D341Med (cell line): ENCODE measurements at places on chromosomes 6 and 20.

- no peak for DNase-seq
These were observed 180.0 kb downstream of the KIF16B start for GRCh38 chr20:16393297-16393696.

GRCh38 chr6:17505767-17506280 is 94.3 kb upstream of the FAM8A1 start:
- no peak for DNase-seq

DNA sequence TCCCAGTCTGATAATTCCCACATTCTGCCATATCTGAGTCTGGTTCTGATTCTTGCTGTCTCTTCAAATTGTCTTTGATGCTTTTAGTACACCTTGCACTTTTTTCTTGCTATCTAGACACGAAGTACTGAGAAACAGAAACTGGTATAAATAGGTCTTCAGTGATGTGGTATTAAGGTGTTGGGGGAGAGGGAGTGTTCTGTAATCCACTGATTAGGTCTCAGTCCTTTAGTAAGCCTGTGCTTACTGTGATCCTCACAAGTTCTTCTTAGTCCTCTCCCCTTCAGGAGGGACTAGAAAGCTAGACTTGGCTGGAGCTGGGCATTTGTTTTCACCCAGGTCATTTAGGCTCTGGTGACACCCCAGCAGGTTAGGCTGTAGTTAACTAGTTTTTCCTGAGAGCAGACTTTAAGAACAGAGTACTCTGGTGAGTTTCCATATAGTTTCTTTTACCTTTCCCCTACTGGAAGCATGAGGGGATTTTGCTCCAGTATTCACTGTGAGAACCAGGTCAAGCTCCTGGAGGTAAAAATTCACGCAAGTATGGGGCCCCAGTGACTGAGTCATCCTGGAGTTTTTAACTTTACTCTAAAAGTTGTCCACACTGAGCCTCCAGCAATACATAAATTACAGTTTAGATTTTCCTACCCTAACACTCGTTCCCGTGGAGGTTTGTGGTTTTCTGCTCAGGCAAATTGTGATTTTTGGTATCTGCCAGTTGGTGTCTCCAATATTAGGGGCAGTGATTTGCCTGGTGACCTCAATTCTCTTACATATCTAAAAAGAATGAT is 154.6 kb downstream of the CDKAL1 start:
- peak; percentile 36 for DNase-seq

DNA sequence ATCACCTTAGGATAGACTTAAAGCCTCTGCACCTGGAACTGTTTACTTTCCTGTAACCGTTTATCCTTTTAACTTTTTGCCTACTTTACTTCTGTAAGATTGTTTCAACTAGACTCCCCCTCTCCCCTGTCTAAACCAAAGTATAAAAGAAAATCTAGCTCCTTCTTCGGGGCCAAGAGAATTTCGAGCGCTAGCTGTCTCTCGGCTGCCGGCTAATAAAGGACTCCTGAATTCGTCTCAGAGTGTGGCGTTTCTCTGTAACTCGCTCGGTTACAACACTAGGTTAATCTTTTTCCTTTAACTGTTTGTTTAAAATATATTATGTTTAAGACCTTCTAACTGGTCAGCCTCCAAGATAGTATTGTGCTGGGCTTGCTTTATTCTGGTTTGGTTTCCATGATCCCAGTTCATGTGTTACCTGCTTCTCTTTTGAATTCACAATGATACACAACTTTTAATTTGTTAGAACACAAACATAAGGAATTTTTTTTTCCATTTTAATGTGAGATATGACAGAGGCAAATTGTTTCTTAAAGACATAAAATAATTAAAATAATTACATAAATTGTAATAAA is 8.7 kb upstream of the NQO2 start:
- no peak for DNase-seq

- DNase-seq, result no peak
These were observed 27.9 kb upstream of the RTF2 start for GRCh38 chr20:56440346-56441007.

DNA sequence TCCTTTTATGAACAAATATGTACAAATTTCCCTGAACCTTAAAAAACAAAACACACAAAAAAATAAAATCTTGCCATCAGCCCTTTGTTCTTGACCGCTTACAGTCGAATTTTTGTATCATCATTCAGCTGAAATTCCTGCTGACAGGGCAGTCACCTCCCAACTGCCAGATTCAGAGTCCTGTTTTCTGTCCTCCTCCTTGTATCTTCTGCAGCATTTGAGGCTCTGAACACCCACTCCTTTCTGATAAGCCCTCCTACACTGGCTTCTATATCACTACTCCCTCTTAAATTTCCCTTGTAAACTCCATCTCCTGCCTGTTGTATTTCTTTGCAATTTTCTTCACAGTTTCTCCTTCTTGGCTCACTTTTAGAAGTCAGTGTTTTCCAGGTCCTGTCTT is 77.8 kb upstream of the CCN6 start:
- no peak for DNase-seq

DNA sequence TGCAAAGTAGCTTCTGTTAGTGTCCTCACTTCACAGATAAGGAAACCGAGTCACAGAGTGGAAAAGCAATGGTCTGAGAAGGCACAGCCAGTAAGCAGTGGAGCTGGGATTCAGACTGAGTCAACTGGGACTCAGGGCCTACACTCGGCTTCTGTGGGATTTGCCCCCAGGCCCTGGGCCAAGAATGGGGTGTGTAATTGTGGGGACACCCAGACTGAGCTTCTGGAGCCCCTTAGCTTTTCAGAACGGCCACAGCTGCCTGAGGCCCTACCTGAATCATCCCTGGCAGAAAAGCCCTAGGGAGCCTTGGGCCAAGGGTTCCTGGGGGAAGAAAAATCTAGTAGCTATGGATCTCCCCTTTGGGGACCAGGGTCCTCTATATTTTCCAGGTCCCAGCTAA is 6.5 kb downstream of the ANGPT4 start:
- no peak for DNase-seq

DNA sequence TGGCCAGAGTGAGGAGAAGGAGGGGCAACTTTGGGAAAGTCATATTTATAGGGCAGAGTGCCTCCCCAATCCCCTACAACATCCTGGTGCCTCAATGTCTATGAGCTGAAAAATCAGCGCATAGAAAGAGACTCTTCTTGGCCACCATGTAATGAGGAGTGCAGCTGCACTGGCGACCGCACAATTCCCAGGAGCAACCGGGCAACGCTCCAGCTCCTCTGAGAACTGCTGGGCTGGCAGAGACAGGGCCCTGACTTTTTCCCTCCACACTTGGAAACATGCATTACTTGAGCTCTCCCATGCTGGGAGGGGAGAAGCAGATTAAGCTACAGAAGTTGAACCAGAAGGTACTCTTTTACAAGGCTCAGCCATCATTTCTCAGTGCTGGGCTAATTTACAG is 31.4 kb upstream of the MARCKS start:
- DNase-seq, result peak; percentile 58

DNA sequence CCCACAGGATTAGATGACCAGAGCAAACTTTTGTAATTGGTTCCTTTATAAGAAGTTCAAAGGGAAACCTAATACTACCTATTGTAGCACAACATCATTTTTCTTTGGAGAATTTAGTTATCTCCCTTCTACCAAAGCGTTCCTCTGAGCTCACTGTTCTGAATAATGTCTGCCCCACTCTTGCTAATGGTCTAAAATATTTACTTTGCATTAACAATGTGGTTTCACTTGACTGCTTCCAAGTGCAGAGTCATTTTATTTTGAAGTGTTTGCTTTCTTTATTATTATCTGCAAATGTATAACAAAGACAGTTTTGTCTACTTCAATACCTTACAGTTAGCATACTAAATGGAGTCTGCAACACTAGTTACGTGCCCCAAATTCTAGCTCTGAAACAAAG is 15.0 kb downstream of the TRAPPC3L start:
- no peak for DNase-seq

GRCh38 chr6:165863801-165864200 is 200.8 kb upstream of the PDE10A start:
- DNase-seq, result no peak

GRCh38 chr6:161443848-161444247 is 170.0 kb upstream of the AGPAT4 start:
- no peak for DNase-seq

- DNase-seq, result no peak
These were observed 296.8 kb upstream of the TSHZ2 start for GRCh38 chr20:52675375-52675774.

GRCh38 chr20:43945391-43946205 is 30.9 kb downstream of the TOX2 start:
- DNase-seq, result no peak

DNA sequence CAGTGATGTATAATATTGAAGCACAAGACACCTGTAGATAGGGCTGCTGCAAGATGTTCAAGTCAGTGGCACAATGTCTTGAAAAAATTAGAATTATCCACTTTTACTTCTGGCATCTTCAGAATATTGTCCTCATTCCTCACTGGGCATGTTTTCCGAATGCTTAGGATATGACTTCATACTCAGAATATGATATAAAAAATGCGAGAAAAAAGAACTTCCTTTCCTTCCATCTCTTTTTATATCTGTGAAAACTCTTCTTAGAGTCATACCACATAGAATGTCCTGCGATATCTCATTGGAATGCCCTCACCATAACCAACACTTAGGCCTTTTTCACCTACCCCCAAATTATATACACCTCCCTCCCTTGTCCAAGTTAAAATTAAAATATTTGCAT is 4.6 kb downstream of the MAS1L start:
- DNase-seq, result no peak

- DNase-seq, result no peak
These were observed 69.7 kb upstream of the FAM8A1 start for GRCh38 chr6:17530321-17530835.

DNA sequence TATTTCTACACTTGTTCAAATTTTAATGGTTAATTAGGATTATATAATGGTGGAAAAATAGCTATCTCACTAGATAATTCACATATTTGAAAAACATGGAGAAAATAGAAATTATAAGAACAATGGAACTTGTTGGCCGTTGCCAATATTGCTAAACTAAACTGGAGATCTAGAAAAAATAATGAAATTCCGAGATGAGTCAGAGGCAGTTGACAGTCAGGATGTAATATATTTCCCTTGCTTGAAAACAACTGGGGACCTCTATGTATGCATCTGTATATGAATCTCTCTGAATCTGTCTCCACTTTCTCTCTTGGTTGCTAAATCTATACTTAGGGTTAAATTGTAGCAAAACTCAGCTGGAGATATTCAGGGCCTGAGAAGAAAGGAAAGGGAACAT is 1108.2 kb upstream of the GJE1 start:
- no peak for DNase-seq

DNA sequence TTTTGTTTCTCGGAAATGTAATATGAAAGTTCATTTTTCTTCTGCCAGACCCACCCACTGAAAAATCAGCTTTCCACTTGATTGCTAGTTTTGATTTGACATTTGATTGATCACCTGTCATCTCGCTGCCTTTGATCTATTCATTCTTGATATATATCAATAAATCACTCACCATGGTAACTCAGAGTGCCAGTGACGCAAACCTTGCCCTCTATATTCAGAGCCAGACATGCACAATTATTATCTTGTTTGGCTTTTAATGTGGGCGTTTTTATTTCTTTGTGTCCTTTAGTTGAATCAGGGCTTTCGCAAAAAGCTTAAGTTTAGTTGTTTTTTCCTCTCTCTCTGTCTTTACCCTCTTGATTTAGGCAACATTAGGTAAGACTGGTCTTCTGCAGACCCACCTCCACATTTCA is 2.0 kb downstream of the TSHZ2 start:
- no peak for DNase-seq

DNA sequence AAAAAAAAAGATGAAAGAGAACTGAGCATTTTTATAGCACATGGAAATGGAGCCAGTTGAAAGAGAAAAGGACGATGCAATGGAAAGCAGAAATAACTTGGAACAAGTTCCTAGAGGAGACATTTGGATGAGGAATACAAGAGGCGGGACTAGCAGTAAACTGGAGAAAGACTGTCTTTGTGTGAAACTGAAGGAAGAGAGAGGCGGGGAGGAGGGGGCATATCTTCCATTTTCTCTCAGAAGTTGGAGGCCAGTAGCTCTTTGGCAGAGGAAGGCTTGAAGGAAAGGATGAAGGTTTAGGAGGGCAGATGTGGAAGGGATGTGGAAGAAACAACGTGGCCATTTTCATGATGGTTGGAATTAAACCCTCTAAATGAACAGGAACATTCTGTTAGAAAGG is 33.0 kb upstream of the ADGRF1 start:
- no peak for DNase-seq

GRCh38 chr20:41938353-41938752 is 320.2 kb upstream of the CHD6 start:
- DNase-seq, result no peak

- no peak for DNase-seq
These were observed 39.6 kb downstream of the ESR1 start for GRCh38 chr6:151847064-151847463.

GRCh38 chr20:24303393-24304170 is 165.8 kb upstream of the SYNDIG1 start:
- DNase-seq, result no peak

GRCh38 chr6:44696099-44696498 is 308.6 kb downstream of the CDC5L start:
- no peak for DNase-seq

DNA sequence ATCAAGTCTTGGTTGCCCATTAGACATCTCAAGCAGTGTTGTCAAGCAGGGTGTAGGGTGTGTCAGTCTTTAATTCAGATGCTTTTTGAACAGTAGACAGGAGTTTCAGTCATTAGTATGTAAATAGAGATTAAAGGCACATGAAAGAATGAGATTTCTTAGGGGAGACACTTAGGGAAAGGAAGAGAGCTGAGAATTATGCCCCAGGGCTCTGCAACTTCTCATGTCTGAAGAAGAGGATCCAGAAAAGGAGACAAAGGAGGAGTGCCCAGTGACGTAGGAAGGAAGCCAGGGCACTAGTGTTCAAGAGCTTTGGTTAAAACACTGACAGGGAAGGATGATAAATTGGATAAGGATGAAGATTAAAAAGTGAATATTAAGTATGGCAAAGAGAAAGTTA is 569.7 kb downstream of the NKAIN2 start:
- DNase-seq, result no peak

- DNase-seq, result no peak
These were observed 610.4 kb upstream of the IMPG1 start for GRCh38 chr6:76682842-76683241.

DNA sequence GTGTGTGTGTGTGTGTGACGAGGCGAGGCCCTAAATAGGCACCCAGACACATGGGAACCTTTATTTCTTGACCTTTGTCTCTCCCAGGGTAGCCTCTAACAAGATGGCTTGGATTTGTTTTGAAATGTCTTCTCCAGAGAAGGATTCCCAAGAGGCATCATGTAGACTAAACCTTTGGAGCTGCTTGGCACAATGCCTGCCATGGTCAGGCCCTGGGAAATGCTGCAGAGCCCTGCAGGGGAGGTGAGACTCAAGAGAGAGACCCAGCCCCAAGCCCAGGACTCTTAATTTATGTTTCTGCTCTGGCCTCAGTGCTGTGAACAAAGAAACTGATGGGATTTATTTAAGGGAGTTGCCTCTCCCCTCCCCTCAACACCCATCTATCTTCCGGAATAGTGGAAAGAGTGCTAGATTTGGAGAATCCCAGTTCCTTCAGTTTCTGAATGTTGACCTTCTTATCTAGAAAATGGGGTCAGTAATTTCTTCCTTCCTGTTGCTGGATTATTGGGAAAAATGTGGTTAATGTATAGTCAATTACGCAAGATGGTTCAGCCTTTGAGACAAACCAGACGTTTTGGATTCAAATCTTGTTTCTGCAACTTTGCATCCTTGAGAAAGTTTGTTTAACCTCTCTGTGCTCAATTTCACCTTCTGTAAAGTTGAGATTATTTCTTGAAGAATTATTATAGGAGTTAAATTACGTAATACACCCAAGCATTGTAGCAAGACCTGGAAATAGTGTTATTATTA is 434.8 kb downstream of the MAFB start:
- no peak for DNase-seq
